GM20000 (cell line): ENCODE measurements at places on chromosomes 5 and 9.

DNA sequence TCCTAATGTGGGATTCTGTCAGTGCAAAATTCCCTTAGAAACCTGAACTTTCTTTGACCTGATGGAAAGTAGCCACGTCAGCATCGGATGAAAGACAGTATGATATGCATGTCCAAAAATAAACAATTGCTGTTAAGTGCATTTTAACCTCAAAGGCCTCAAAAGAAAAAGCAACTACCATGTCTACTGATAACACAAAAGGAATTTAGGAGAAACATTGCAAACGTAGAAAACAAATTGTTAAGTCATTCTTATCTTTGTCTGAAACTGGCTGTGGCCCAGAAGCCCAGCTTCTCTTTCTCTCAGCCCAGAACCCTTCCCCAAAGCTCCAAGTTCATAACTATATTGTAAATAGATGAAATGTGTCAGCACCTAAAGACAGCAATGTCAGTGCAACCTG lies 11.1 kb upstream of the LHFPL2 start:
- no peak for DNase-seq

- no peak for DNase-seq
Observed at GRCh38 chr9:101274971-101275768, 109.6 kb downstream of the BAAT start.

GRCh38 chr5:140140435-140140834 lies 14.7 kb downstream of the IGIP start:
- DNase-seq, result no peak

DNA sequence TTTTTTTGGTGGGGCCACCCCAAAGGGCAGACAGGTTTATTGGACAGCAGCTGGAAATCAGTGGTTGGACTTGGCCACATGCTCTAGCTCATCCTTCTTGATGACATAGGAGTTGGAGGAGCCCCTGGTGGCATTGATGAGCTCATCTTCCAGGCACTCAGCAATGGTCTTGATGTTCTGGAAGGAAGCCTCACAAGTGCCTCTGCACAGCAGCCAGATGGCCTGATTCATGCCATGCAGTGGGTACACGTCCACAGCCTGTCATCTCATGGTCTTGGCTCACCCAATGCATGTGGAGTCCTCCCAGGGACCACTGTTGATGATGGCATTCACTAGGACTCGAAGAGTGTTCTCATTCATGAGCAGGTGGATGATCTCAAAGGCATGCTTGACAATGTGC lies 11.3 kb upstream of the RCL1 start:
- DNase-seq, result no peak

DNA sequence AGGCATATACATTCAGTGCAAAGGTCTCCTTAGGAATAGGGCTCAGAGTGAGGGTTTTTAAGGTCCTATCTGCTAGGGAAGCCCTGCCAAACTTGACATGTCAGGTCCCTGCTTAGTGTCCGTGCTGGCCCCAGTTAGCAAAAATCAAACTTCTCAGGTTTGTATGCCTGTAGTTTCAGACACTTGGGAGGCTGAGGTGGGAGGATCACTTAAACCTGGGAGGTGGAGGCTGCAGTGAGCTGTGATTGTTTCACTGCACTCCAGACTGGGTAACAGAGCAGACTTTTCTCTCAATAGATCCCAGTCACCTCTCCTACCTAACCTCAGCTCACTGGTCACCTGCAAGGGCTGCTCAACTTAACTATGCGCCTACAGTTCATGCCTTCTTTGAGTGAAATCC lies 18.7 kb upstream of the TMEM245 start:
- no peak for DNase-seq

GRCh38 chr9:129586685-129587084 lies 34.2 kb downstream of the C9orf50 start:
- DNase-seq, result no peak

DNA sequence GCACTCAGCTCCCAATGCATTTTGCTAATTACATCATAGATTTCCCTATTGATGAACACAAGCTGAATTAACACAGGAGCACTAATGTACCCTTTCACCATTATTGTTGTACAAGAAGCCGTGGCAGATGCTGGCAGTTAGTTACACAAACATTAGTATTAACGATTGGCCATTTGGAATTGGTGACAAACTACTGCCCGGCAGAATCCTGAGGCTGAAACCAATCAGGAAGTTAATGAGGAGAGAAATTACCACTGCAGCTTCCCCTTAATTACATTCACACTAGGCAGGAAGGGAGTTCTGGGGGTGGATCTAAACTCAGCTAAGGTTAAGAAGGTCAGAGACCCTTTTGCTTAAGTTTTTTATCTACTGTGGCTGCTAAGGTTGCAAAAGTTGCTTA lies 9.6 kb upstream of the DMRT3 start:
- no peak for DNase-seq

GRCh38 chr5:22736443-22737003 lies 116.6 kb downstream of the CDH12 start:
- DNase-seq, result no peak

- no peak for DNase-seq
Observed at GRCh38 chr5:124277767-124278545, 468.5 kb downstream of the ZNF608 start.

DNA sequence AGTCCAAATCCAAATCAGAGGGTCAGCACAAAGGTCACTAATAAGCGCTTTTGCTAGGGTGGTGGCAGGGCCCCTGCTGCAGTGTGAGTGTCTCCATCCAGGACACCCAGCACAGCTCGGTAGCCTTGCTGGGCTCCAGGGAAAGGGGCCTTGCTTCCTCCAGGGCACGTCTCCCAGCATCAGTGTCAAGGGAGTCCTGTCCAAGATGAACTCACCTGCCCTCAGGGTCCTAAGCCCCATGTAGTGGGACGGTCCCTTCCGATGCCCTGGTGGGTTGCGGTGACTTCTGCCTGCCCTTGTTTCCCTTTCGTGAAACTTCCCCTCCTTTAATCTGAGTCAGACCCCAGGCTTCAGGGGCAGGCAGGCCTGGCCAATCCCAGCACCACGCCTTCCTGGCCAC lies 101.7 kb downstream of the ZNF354C start:
- no peak for DNase-seq

GRCh38 chr9:99231711-99232110 lies 9.6 kb downstream of the SEC61B start:
- DNase-seq, result peak; percentile 50
